Stimulated activated CD8-positive, alpha-beta memory T cell treated with anti-CD3 and anti-CD28 coated beads, Interleukin-15, amount 100 ng/mL, for 48 hours (primary cell): ENCODE measurements at places on chromosomes 2 and 18.

DNA sequence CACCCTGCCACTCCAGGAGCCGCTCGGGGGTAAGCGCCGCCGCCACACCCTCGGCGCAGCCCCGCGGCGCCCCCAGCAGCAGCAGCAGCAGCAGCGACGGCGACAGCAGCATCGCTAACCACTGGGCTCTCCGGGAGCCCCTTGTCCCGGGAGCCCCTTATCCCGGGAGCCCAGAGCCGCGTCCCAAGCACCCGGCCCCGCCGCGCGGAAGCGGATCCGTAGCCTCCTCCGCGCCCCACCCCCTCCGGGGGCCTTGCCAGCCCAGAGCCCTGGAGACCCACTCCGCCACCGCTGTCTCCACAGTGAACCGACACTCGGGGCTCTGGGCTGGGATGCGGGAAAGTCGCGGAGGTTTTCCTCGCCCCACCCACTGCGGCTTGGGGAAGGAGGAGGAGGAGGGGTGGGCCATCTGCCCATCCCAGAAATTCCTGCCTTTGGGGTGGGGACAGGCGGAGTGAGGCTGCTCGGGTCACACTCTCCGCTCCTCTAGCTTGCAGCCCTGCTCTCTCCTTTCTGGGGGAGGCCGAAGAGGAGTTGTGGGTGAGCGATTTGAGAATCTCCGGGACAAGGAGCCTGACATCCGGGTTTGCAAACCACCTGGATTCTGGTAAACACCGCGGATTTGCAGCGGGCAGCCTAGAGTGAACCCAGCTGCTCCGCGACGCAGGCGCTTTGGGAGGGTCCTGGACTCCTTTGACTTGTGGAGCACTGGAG is at the start of gene PLA2R1:
TSS of gene PLA2R1 (minus strand) at position 324 of the 714 bp plus-strand sequence. CDS start at position 112, 212 bp downstream.
- DNase-seq: no peak

DNA sequence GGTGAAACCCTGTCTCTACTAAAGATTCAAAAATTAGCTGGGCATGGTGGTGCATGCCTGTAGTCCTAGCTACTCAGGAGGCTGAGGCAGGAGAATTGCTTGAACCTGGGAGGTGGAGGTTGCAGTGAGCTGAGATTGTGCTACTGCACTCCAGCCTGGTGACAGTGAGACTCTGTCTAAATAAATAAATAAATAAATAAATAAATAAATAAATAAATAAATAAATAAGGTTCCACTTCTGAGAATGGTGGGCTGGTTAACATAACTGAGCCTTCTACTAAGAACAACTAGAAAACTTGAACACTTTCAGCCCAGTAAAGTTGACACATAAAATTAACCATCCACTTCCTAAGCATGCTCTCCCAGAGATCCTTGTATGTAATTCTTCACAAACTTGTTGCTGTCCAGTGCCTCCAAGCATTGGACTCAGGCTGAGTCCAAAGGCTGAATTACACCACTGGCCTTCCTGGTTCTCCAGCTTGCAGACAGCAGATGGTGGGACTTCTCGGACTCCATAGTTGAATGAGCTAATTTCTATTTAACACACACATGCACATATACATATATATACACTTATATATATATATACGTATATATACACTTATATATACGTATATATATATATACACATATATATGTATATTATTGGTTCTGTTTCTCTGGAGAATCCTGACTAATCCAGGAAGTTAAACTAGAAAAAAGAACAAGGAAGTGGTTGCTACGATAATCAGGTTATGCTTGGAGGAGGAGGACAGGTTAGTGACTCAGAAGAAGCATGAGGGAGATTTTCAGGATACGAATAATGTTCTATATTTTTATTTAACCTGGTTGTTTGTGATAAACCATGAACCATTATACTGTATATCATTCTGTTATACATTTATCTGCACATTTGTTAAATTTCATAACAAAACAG is 348.8 kb downstream of the METTL4 start:
- DNase-seq: no peak

GRCh38 chr2:71157124-71157793 is 26.8 kb downstream of the MPHOSPH10 start:
- peak; percentile 34 for DNase-seq

GRCh38 chr2:235168174-235168979 is 216.6 kb downstream of the SH3BP4 start:
- DNase-seq: no peak

- no peak for DNase-seq
These were observed 77.2 kb downstream of the PIGN start for GRCh38 chr18:62109676-62110075.

DNA sequence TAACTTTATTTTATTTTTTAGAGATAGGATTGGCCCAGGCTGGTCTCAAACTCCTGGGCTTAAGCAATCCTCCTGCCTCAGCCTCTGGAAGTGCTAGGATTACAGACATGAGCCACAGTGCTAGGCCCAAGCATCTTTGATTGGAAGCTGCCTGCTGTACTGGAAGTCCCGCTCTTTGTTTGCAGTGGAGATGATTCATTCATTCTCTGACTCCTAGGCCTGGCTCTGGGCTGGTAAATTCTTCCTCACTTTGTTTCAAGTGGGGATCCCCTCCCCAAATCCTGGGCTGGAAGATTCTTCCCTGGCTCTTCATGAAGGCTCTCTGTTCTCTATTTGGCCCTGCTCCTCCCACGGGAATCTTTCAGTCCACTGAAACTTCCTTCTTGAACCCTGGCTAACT is 81.9 kb downstream of the NEURL3 start:
- DNase-seq: no peak

- DNase-seq: no peak
These were observed 29.3 kb upstream of the DCC start for GRCh38 chr18:52310651-52311050.

DNA sequence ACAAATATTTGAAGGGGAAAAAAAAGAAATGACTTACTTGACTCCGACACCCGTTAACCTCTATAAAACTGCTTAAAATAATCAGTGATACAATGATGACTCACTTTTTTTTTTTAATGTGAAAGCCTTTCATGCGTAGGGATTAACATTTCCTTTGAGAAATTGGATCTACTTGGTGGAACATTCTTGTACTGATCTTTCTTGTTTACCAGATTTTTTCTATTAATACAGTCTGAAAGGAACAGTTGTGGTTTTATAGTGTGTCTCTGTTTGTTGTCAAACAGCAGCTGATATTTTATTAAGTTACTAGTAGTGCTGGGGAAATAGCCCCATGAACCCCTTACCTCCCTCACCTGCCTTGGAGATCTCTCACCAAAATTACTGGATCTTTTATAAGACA is 40.2 kb upstream of the NEB start:
- no peak for DNase-seq

DNA sequence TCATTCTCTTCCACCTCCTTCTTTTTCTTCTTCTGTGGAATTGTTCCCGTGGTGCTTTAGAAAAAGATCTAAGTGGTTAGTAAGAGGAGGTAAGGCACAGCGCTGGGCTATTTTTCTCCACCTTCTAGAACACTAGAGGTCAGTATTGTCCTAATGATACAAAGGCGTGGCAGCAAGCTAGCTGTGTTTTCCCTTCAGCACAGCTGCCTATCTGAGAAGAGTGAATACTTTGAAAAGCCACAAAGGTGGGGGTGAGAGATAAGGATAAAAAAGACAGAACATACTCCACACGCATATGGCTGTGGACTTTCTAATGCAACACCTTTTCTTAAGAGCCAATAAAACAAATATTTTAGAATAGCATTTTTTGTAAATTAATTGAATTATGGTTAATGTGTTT is 2.1 kb downstream of the CNTNAP5 start:
- DNase-seq: no peak

DNA sequence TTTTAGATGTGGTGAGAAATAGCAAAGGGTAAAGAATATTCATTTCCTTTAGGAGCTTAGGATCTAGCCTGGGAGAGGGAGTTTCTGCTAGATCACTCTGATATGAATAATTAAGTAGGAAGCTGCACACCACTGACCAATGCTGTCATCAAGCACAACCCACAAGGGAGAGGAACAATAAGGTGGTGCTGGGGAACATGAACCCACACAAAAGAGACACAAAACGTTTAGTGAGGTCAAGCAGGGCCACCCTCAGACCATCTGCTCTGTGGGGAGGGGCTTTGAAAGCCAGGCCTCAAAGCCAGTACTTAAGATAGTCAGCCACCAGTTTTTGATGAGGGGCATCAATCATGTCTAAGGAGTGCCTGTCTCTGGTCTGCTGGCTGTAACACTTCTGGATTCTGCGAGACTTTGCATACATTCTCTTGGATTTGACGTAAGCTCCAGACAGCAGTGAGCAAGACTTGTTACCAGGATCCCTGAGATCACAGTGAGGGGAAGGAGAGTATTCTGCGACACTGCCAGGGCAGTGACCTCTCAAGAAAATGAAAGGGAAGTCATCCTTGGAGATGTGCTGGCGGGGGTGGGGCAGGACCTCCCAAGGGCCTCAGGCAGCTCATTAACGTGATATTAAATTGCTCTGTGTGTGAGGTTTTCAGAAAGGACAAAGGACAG is 127.0 kb downstream of the CCBE1 start:
- no peak for DNase-seq

- DNase-seq: no peak
These were observed 25.6 kb downstream of the VWC2L start for GRCh38 chr2:214436470-214436869.

DNA sequence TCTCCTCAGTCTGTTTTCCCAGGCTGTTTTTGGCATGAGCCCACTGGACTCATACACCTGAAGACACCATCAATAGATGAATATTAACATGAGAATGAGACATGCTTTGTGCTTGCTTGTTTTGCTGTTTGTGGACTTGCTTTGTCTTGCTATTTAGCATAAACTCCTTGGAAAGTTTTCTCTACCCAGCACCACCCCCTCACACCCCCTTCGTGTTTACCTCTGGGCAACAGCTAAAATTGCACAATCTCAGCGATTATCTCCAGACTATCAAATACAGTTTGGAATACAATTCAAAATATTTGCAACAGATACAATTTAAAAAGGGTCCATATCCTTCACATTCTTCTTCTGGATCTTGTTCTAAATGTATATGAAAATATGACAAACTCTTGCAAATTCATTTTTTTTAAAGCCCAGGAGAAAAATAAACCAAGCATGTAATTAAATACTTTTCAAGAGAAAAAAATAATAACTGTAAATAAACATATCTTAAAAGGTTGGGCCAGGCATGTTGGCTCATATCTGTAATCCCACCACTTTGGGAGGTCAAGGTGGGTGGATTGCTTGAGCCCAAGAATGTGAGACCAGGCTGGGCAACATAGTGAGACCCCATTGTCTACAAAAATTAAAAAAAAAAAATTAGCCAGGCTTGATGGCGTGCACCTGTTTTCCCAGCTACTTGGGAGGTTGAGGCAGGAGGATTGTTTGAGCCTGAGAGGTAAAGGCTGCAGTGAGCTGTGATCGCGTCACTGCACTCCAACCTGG is 32.3 kb upstream of the PMAIP1 start:
- DNase-seq: no peak
